ENCODE measurements at places on chromosomes 6 and 20.

DNA sequence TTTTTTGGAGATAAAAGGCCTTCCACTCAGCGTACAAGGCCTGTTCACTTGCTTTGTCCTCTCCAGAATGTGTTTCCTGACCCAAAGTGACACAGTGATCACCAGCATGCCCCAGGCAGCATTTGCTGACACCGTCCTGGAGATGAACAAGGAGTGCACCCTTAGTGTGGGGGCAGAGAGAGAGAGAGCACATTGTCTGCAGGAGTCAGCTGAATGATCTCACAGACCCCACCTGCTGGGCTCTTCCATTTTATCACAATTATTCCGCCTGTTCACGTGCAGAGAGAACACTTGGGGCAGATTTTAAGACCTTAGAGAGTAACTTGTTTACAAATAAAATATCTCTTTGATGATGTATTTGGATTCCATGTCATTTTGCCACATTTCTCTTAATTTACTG is 22.4 kb upstream of the MAS1L start:
- DNase-seq = no peak

- DNase-seq = peak; percentile 76
Measured at GRCh38 chr6:20826378-20826777, 292.1 kb downstream of the CDKAL1 start.

- no peak for DNase-seq
Measured at GRCh38 chr6:157708933-157709332, 114.1 kb upstream of the SNX9 start.

- no peak for DNase-seq
Measured at GRCh38 chr6:147167576-147168461, 36.4 kb upstream of the STXBP5 start.

GRCh38 chr6:4774715-4775493 is 1.3 kb upstream of the CDYL start:
- DNase-seq = no peak

GRCh38 chr6:111150577-111150976 is 63.3 kb downstream of the SLC16A10 start:
- no peak for DNase-seq

- DNase-seq = no peak
Measured at GRCh38 chr6:13523826-13524622, 36.6 kb upstream of the GFOD1 start.

DNA sequence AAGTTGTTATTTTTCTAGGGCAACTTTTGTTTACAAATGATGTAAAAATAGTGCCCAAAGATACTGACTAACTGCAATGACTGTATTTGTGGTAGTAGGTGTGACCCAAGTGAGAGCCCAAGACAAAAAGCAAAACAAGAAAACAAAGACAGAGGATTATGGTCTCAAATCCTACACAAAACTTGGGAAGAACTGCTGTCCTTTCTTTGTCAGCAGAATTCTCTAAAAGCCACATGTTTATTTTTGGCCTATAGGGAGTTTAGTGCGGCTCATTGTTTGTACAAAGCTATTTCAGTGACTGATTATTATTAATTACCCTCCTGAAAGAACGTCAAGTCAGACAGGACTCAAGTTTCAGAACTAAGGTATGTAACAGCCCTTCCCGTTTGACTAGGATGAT is 509.2 kb upstream of the SLC35B3 start:
- no peak for DNase-seq

DNA sequence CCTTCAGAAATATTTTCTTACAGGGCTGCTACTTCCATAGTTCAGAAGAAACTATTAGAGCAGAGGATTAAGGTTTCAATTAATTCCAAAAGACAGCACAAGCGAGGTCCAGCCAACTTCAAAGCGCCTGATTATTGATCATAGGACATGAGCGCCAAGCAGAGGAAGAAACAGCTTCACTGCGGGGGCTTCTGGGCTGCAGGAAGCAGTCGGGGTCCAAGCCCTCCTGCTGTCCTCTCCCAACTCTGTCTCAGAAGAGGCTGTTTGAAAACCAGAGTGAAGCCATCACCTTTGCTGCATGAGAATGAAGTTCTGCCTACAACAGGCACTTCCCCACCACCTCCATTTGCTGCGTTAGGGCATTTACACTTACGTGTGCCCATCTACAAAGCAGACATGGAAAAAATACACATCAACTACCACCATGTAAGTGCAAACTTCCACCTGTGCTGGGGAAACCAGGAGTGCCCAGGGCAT is 23.9 kb downstream of the SUMO4 start:
- no peak for DNase-seq

GRCh38 chr6:50843842-50844241 is 25.2 kb downstream of the TFAP2B start:
- DNase-seq = no peak

DNA sequence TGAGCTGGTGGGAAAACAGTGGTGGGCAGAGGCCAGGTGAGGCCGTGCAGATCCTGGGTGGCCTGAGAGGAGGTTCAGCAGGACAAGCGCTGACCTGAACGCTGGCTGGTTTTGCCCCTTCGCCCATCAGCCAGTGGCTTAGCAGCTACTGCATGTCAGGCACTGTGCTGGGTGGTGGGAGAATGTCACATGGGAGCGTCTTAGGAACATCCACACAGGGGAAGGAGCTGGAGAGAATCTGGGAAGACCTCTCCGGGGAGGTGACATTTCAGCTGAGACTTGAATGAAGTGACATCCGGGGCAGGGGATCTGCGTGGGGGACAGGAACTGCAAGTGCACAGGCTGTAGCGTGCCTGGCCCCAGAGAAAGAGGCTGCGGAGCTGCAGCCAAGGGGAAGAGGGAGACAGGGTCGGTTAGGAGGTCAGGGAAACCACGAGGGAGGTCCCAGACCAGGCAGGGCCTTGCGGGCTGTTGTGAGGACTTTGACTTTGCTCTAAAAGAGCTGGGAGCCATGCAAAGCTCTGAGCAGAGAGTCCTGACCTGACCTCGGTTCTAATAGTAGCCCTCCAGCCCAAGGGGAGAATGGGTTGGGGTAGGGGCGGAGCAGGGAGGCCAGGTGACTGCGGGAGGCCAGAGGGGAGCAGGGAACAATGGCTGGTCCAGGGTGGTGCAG is 156.8 kb upstream of the PTPN1 start:
- no peak for DNase-seq

GRCh38 chr20:62156592-62157386 is 13.2 kb downstream of the SS18L1 start:
- peak; percentile 50 for DNase-seq

DNA sequence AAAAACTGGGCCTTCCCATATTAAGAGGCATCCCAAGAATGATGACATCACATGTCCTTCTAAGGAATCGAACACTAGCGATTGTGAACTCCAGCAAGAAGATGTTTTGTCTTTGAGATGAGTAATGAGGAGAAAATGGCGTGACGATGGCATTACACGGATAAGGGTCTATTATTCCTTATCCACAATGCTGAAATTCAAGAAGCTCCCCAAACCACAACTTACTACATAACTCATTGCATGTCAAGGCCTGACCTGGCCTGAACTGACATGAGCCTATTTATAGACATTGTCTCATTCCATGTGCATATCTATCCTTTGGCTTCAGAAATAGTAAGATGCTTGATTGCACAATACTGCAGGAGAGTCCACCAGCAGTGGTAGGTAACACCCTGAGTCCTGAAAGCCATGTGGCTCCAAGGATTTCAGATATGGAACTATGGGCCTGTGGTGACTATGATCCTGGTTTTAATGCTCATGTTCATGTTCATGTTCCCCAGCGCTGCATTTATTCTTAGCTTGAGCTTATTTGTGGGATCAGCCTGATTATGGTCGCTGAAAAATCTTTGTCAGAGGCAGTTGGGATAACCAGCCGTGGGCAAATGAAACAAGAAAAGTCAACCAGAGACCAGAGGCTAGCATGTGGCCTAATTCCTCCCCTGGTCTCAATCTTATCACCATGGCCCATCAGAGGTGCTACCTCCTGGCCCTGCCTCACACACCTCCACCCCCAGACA is 183.2 kb upstream of the JARID2 start:
- DNase-seq = peak; percentile 79

DNA sequence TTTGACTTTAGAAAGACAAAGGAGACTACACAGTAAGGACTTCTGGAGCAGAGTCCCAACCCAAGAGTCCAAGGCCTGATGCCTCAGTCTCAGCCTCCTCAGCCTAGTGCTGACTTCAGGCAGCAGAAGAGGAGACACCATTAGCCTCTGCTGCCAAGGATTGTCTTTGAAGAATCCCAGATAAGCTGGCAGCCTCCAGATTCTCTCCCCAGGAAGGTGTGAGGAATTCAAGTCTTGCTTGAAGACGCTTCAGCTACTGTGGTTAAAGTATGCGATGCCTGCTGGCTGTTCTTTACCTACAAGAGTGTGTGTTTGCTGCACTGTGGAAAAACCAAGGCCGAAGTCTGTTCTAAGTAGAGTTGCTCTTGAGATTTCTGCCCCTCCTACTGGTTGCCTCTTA is 215.9 kb upstream of the TCF21 start:
- no peak for DNase-seq

- no peak for DNase-seq
Measured at GRCh38 chr20:50597406-50597969, 87.3 kb downstream of the PTPN1 start.

GRCh38 chr6:45557454-45557853 is 179.7 kb upstream of the SUPT3H start:
- DNase-seq = no peak

Data from fibroblast of villous mesenchyme (primary cell).